ENCODE measurements at places on chromosomes 1 and 21.

DNA sequence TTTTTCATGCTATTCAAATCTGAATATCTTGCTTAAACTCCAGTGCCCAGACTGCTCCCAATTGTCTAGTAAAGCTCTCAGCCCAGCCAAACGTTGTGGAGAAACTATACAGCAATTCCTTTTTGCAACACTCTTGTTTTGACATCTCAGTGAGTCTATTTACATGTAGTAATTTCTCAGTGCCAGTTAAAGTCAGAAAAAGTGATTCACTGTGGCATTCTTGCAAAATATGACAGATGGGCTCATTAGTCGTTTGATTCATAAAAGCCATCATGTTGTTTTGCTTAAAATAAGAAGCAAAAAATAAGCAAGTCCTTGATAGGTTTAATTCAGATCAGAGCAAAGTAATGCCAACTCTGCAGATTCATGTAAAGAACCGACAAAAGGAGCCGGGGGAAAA is 20.7 kb upstream of the TMPRSS15 start:
- DNase-seq = no peak

DNA sequence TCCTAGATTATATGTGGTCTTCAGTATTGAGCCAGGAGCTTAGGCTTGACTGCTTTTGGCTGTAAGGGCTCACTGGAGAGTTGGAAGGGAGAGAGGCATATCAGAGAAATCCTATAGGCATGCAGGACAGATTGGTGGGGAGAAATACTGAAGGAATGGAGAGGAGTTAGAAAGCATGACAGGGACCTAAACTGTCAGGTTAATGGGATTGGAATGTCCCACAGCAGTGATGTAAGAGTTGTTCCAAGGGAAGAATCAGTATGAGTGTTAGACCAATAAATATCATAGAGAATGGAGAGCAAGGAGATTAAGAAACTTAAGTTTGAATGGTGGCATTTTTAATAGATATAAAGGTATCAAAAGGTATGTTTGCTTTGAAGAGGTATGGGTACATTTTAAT is 39.7 kb downstream of the SLC35A3 start:
- DNase-seq = no peak

DNA sequence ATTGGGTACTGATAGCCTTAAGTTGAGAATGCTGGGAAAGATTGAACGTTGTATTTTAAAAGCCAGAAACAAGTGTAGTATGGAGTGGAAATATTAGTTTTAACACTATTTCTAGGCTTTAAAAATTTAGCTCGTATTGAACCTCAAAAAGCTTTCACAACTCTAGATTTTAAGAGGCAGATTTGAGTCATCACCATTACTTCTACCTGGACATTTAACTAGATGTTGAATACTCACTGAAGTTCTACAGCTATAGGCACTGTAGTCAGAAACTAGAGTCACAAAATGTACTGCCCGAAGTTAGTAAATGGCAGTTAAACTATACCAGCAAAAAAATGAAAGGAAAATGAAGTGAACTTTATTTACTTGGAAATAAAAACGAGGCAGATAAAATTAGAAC is 96.5 kb downstream of the NEK7 start:
- no peak for DNase-seq

GRCh38 chr1:193417945-193418744 is 231.7 kb upstream of the B3GALT2 start:
- DNase-seq = no peak

GRCh38 chr1:14572861-14573260 is 25.6 kb upstream of the KAZN start:
- no peak for DNase-seq

DNA sequence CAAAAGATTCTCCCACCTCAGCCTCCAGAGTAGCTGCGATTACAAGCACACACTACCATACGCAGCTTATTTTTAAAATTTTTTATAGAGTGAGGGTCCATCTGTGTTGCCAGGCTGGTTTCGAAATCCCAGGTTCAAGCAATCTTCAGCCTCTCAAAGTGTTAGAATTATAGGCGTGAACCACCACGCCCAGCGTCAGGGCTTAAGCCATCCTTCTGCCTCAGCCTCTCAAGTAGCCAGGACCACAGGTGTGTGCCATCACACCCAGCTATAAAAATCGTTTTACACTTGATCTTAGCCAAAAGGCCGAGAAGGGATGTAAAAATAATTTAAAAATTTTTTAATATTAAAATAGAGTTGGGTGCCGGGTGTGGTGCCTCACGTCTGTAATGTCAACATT is 4.3 kb upstream of the SLC25A33 start:
- DNase-seq = no peak

DNA sequence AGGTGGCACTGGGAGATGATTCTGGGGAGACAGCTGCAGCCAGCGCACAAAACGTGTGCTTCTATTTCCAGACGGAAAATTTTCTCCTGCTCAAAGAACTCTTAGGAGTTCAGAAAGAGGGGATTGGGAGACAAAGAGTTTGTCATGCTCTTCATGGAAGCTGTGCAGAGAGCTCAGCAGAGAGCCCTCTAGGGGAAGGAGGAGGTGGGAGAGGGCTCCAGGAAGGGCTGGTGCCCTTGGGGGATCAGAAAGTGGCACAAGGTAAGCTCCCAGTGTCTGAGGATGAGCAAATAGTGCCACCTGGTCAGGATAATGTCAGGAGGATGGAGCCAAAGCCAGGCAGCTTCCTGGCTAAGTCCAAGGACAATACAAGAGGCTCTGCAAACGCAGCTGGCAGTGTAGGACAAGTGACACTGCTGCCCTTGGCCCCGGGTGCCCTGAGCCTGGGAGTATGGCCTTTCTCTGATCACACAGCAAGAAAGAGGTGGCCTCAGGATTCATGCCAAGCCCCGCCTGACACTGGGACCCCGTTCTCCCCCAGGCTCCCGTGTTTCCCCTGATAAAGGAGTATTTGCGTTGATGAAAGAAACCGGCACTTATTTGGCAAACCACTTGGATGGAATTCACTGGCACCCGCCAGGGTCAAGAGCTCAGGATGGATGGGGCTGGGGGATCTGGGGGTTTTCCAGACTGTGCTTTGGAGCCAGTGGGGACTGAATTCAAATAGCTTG is 254.0 kb downstream of the PTPRU start:
- DNase-seq = no peak

- DNase-seq = no peak
Measured at GRCh38 chr1:3602375-3602774, 8.9 kb downstream of the MEGF6 start.

DNA sequence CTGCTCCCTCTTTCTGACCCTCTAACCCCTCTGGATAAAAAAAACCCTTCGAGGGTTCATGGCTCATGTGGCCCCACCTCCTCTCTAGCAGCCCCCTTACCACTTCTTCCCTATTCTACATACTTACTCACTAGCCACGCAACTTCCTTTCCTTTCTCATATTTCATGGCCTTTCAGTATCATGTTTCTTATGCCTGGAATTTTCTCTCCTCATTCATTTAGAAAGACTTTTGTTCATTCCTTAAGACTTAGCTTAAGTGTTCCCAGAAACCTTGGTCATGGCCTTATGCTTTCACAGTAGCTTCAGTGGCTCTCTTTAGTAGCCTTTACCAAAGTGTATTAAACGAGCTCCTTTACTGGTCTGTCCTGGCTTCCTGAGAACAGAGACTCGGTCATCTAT is 6.1 kb downstream of the ACP6 start:
- no peak for DNase-seq

DNA sequence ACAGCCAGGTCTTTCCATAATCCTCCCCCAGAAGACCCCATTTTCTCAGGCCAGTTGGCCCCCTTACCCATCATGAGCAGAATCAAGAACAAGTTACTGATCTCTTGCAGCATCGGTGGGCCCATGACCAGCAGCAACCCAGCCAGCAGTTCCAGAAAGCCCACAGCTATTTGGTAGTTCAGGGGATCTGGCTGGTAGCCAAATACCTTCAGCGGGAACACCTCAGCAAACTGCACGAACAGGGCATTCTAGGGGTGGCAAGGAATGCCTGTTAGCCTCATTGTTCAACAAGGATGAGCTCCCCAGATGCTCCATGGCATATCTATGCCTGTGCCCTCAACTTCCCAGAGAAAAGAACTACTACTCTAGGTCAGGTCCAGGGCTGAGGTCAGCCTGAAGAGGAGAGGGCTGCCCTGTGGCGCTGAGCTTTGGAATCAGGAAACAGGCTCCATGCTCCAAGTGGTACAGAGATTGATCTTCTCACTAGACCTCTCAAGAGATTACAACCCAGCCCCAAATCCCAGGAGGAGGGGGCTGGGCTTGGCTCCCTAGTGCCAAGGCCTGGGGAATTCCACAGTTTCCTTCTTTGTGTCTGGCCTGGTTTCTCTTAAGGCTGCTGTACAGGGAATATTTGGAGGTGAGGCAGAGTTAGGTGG is 1.3 kb downstream of the TMEM35B start:
- no peak for DNase-seq

GRCh38 chr21:26085882-26086281 is 84.7 kb downstream of the APP start:
- DNase-seq = no peak

GRCh38 chr1:160047111-160047991 is 15.6 kb upstream of the PIGM start:
- DNase-seq = no peak

GRCh38 chr1:152044386-152044785 is 7.6 kb upstream of the S100A11 start:
- no peak for DNase-seq

GRCh38 chr1:19372136-19372514 is 60.0 kb downstream of the SLC66A1 start:
- DNase-seq = no peak

DNA sequence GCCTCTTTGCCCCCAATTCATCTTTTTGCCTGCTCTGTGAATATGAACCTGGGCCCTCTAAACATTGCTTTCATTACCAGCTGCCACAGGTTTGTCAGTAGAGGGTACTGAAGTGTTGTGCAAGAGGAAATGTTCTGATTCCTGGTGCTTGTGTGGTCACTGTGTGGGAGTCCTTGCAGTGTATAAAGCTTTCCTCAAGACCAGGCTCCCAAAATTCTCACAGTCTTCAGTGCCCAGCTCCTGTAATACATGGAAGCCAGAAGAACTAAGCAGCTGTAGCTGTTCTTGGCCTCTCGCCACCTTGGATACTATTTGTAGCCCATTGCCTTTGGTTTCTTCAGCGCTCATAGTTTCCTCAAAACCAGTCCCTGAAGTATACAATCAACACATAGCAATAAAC is 1046.2 kb downstream of the BRINP3 start:
- DNase-seq = no peak

DNA sequence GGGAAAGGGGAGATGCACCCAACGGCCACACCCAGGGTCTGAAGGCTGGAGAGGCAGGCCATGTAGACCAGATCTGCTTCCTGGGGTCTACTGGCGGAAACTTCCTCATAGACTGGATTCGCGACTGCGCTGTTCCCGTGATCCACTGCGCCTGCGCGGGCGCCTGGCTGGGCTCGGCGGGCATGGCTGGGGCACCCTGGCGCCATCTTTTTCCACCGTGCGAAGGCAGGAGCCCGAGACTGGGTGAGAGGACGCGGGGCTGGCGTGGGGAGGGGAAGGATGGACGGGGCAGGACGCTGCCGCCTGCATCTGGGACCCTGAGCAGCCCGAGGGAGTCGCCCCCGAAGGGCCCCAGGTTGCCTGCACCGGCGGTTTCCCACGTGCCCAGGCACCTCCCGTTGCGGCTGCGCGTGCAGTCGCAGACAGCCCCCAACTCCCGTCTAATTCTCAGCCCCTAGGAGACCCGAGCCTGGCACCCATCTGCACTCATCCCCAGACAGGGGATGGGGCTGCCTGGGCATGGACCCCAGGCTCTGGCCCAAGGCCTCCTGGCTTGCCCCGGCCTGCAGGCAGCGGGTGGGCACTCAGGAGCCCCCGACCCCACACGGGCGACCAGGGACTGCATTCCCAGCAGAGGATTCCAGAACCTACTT is 12.4 kb upstream of the FAM3B start:
- DNase-seq = no peak

DNA sequence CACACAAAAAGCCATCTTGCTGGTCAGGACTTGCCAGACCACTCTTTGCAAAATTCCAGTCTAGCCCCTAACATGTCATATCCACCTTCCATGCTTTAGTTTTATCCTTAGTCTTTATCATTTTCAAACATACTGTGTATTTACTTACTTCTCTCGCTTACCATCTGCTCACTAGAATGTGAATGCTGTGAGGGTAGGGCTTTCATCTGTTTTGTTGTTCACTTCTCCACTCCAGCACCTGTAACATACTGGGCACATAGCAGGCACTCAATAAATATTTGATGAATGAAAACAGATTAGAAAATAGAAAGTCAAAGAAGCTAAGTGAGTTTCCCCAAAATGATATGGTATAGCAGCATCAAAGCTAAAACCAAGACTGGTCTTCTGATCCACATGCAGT is 79.9 kb downstream of the OLFML2B start:
- DNase-seq = no peak

- DNase-seq = no peak
Measured at GRCh38 chr1:226863446-226863845, 7.0 kb upstream of the PSEN2 start.

DNA sequence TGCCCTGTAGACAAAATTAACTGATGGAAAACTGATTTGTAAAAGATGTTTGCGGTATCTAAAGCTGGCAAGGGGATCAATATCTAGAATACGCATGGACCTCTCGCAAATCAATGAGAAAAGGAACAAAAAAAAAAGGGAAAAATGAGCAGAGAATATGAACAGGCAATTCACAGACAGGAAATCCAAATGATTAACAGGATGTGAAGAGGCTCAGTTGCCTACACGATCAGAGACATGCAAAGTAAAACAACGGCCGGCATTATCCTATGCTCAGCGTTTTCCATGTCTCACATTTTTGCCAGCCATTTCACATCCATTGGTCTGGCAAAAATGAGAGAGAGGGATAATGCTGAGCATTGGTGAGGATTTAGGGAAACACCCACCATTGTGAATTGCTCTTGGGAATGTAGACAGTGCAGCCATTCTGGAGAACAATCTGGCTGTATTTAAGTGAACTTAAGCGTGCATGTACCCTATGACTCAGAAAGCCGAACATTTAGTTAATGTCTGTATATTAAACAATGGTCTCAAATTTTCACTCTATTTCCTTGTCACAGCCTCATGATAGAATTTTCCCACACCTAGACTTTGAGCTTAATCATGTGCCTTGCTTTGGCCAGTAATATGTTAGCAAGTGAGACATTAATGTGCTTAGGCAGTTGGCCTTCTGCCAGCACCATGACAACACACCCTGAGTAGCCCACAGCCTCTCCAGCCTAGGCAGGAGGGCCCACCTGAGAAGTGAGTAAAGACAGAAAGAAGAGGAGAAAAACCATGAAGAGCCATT is 61.0 kb upstream of the NBPF3 start:
- DNase-seq = no peak

- no peak for DNase-seq
Measured at GRCh38 chr21:29323189-29323588, 24.5 kb downstream of the BACH1 start.

GRCh38 chr1:167104256-167104633 is 10.4 kb downstream of the STYXL2 start:
- DNase-seq = no peak
